ENCODE measurements at places on chromosomes 2 and 18.

GRCh38 chr2:120446236-120447126 is 100.5 kb downstream of the INHBB start:
- no peak for DNase-seq

- no peak for DNase-seq
Observed at GRCh38 chr18:71665131-71665530, 879.0 kb downstream of the CBLN2 start.

GRCh38 chr2:128984081-128984480 is 665.4 kb upstream of the HS6ST1 start:
- DNase-seq = no peak

DNA sequence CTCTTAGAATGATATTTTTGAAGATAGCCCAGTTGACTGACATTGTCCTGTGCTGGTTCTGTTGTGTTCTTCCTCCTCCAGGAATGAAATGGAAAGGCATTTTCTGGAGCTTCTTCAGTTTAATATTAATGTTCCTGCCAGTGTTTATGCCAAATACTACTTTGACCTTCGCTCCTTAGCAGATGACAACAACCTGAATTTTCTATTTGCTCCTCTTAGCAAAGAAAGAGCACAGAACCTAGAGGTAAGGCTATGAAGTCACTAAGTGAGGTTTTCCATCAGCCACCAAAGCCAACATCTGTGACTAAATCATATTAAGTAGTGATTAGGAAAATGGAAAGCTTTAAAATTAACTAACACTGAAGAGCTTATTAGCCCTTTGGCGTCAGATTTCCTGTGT is 18.8 kb downstream of the FZD5 start:
- no peak for DNase-seq

- DNase-seq = no peak
Observed at GRCh38 chr18:76689646-76690264, 132.6 kb upstream of the ZNF236 start.

DNA sequence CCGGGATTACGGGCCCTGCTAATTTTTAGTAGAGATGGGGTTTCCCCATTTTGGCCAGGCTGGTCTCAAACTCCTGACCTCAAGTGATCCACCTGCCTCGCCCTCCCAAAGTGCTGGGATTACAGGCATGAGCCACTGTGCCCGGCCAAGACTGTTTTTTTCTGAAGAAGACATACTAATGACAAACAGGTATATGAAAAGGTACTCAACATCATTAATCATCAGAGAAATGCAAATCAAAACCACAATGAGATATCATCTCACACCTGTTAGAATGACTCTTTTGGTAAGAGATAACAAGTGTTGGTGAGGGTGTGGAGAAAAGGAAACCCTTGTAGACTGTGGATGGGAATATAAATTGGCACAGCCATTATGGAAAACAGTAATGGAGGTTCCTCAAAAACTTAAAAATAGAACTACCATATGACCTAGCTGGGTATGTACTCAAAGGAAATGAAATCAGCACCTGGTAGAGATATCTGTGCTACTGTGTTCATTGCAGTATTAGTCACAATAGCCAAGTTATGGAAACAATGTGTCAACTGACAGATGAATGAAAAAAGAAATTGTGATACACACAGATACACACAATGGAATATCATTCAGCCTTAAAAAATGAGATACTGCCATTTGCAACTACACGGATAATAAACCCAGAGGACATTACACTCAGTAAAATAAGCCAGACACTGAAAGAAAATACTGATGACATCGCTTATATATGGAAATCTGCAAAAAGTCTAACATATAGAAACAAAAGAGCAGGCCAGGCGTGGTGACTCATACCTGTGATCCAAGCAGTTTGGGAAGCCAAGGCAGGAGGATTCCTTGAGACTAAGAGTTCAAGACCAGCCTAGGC is 20.8 kb downstream of the SOS1 start:
- no peak for DNase-seq

GRCh38 chr18:56044239-56044638 is 456.2 kb upstream of the TCF4 start:
- no peak for DNase-seq

- DNase-seq = no peak
Observed at GRCh38 chr2:221285148-221285547, 287.0 kb downstream of the EPHA4 start.

- no peak for DNase-seq
Observed at GRCh38 chr18:73880387-73880786, 267.2 kb downstream of the FBXO15 start.

GRCh38 chr18:13680612-13681011 is 45.7 kb downstream of the FAM210A start:
- peak; percentile 36 for DNase-seq

DNA sequence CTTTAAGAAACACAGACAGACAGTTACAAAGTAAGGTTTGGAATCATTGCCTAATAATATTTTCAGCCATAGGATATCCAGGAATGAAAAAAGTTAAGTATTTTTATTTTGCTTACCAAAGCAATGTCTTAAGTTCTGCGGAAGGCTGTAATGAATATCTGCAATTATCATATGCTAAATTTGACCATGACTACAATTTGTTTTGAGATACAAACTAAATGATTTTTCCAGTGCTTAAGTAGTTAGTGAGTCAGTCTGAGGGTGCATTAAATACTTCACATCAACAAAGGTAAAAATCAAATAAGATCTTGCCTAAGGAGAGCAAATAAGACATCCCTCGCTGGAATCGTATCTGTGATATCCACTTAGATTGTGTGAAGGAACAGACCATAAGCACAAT is 250.0 kb downstream of the CD226 start:
- no peak for DNase-seq
